ENCODE measurements at places on chromosomes 12 and 14.

GRCh38 chr14:29062466-29062865 is 295.9 kb downstream of the FOXG1 start:
- no peak for ATAC-seq

- no peak for ATAC-seq
Measured at GRCh38 chr12:56568146-56568545, 46.5 kb downstream of the RBMS2 start.

- ATAC-seq, result no peak
Measured at GRCh38 chr14:49960453-49960852, 67.6 kb downstream of the ARF6 start.

DNA sequence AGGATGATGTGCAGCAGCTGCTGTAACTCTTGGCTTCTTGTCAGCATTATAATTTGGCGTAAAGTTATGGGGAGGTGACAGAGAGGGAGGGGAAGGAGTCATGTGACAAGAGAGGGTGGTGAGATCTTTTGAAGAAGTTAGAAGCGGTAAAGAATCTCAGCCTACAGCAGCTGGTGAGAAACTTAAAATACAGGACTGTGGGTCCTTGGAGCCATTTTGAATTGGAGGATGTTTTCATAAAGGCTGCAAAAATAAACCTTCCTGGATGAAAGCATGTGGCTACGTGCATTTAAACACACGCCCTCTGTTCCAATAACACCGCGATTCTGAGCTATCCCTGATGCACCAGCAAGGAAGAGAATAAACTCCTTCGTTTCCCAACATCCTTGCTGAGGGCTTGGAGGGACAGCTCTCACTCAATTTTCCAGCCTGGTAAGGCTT is 133.7 kb downstream of the TMEM30B start:
- no peak for ATAC-seq

- ATAC-seq, result no peak
Measured at GRCh38 chr12:44384136-44384535, 492.0 kb downstream of the NELL2 start.

GRCh38 chr14:78022059-78022458 is 148.1 kb upstream of the NRXN3 start:
- ATAC-seq, result no peak

DNA sequence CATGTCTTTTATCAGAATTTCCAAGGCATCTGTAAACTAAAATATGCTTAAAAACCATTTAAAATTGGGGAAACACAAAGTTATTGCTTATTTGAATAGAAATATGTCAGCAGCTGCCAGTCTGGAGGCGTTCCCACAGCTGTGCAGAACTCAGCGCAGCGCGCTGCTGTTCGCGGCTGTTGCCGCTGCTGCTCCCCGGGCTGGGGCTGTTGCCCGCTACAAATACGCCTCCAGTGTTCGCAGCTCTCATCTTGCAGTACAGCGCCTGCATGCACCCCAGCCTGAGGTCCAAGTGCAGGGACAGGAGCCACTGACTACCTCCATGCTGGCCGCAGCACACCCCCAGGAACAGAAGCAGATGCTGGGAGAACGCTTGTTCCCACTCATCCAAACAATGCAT is 216.2 kb downstream of the SLC16A7 start:
- no peak for ATAC-seq

DNA sequence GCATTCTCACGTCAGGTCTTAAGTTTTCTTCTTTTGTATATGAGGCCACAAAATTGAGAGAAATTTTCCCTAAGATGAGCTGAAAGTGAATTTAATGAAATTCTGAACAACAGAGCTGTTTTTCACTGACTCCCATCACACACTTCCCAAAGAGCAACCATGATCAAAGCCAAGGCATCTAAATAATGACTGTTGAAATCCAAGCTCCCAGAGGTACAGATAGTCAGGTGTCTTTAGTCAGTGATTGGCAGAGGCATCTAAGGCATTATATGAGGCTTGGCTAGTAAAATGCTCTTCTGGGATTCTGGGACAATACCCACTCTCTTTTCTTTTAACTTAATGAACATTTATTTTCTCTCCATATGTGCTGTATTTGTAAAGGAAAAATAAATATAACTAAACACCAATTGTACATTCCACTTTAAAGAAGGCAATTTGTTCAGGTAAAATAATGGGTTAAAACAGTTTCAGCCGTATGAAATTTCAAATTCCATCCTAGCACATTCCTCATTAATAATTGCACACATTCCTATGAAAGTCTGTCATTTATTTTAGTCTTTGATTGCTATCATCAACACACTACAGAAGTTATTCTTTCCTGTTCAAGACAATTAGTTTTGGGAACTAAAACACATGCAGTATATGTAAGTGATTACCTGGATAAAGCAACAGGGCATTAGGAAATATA is 871 bp upstream of the SSTR1 start:
- ATAC-seq, result no peak

- peak; percentile 75 for ATAC-seq
Measured at GRCh38 chr14:64681796-64682710, 22.2 kb upstream of the PLEKHG3 start.

- ATAC-seq, result no peak
Measured at GRCh38 chr12:104498211-104498801, 41.6 kb downstream of the CHST11 start.

- ATAC-seq, result no peak
Measured at GRCh38 chr14:82385048-82385447, 851.4 kb upstream of the SEL1L start.

GRCh38 chr14:64253672-64254071 is 40.5 kb downstream of the ESR2 start:
- no peak for ATAC-seq

DNA sequence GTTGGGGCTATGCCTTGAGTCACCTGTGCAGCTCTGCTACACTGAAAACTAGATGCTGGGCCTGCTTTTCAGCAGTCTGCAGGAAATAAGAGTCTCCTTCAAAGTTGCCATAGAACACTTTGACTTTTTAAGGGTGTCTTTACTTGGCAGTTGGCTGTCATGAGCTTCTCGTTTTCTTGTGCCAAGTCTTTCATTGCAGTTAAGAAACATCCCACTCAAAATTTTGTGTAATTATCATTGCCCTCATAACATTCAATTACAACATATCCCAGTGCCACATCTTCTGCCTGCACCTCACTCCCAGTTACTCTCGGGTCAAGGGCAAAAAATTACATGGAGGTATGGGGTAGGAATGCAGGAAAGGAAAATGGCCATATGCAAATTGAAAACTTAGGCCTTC is 29.1 kb downstream of the GPR65 start:
- no peak for ATAC-seq

GRCh38 chr12:120081641-120082040 is 34.9 kb downstream of the RAB35 start:
- ATAC-seq, result no peak

GRCh38 chr14:31026077-31026449 is at the start of gene STRN3:
STRN3 (minus strand) TSS chr14:31026379; CDS start chr14:31026185, 194 bp downstream.
- ATAC-seq, result no peak

- no peak for ATAC-seq
Measured at GRCh38 chr14:71248194-71248593, 340.9 kb downstream of the PCNX1 start.
